Left ventricle myocardium inferior (tissue), 1 donor: ENCODE measurements at places on chromosomes 4 and X.
A peak's percentile ranks its signal among the peaks of the same experiment; 100 is the strongest.

DNA sequence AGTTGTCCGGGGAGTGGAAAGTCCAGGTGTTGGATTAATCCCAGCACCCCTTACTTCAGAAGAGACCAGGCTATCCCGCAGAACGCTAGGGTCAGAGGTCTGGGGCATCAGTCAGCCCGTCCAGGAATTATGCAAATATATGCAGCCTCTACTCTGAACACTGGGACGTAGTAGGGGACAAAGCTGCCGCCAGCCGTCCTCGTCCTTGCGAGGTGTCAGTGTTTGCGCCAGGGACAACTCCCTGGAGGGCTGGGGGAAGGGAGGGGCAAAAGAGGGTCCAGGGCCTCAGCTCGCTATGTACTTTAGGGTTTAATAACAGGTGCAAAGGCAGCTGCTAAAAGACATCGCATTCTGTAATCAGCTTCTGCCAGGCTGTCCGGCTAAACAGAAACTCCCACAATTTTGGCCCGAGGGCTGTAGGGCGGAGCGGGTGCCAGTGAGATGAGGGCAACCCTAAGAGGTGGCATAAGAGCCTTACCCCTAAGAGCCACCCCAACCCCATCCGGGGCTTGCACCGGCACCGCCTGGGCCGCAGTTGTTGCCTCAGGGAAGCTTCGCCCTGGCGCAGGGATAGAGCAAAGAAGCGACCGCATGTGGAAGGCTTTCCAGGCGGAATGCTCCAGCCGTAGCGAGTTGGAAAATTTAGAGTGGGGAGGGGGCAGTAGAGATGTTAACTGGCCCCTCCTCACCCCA is 8.4 kb downstream of the HAND2 start:
- H3K4me1 ChIP-seq, result peaks cover 76% of the 10 kb centered on the region
- DNase-seq, result peak; percentile 63
- peak overlapping the region; percentile 96 for H3K27ac ChIP-seq
- H3K4me3 ChIP-seq, result peak overlapping the region; percentile 84

- no peaks in the 10 kb centered on the region for H3K27me3 ChIP-seq
- DNase-seq, result no peak
- no peaks in the 10 kb centered on the region for H3K36me3 ChIP-seq
- no peak overlapping the region for H3K27ac ChIP-seq
- no peak overlapping the region for H3K4me3 ChIP-seq
Observed at GRCh38 chr4:174358829-174359228, 75.1 kb downstream of the CEP44 start.

GRCh38 chrX:12811658-12812057 is 20.4 kb downstream of the PRPS2 start:
- no peak overlapping the region for H3K4me3 ChIP-seq
- H3K4me1 ChIP-seq, result no peaks in the 10 kb centered on the region
- no peaks in the 10 kb centered on the region for H3K36me3 ChIP-seq
- no peaks in the 10 kb centered on the region for H3K27me3 ChIP-seq
- no peak for DNase-seq

GRCh38 chrX:19785647-19786046 is 101.8 kb downstream of the SH3KBP1 start:
- DNase-seq, result no peak
- H3K4me3 ChIP-seq, result no peak overlapping the region
- no peak overlapping the region for H3K27ac ChIP-seq
- no peaks in the 10 kb centered on the region for H3K27me3 ChIP-seq

GRCh38 chr4:111991163-111991562 is 154.1 kb upstream of the FAM241A start:
- no peaks in the 10 kb centered on the region for H3K36me3 ChIP-seq
- no peak for DNase-seq
- peaks cover 40% of the 10 kb centered on the region for H3K27me3 ChIP-seq
- H3K4me1 ChIP-seq, result no peaks in the 10 kb centered on the region
- H3K27ac ChIP-seq, result no peak overlapping the region

GRCh38 chr4:183289688-183290087 is 30.4 kb downstream of the CLDN22 start:
- no peak overlapping the region for H3K27ac ChIP-seq
- no peak for DNase-seq
- H3K27me3 ChIP-seq, result no peaks in the 10 kb centered on the region

- no peaks in the 10 kb centered on the region for H3K27me3 ChIP-seq
- peaks cover 9% of the 10 kb centered on the region for H3K4me1 ChIP-seq
- peak overlapping the region; percentile 43 for H3K4me3 ChIP-seq
- H3K27ac ChIP-seq, result peak overlapping the region; percentile 84
Observed at GRCh38 chr4:185504098-185505047, 30.9 kb downstream of the PDLIM3 start.

GRCh38 chr4:30744957-30745640 is 24.9 kb downstream of the PCDH7 start:
- H3K4me3 ChIP-seq, result no peak overlapping the region
- H3K27me3 ChIP-seq, result no peaks in the 10 kb centered on the region
- H3K27ac ChIP-seq, result peak overlapping the region; percentile 26
- peaks cover 25% of the 10 kb centered on the region for H3K4me1 ChIP-seq
- no peaks in the 10 kb centered on the region for H3K36me3 ChIP-seq
- DNase-seq, result no peak

- H3K4me3 ChIP-seq, result no peak overlapping the region
- H3K27ac ChIP-seq, result no peak overlapping the region
- peaks cover 61% of the 10 kb centered on the region for H3K36me3 ChIP-seq
- DNase-seq, result no peak
- peaks cover 4% of the 10 kb centered on the region for H3K4me1 ChIP-seq
Observed at GRCh38 chrX:154774622-154775021, 12.0 kb downstream of the DKC1 start.

GRCh38 chrX:115367951-115368350 is 78.4 kb downstream of the LUZP4 start:
- peaks cover 10% of the 10 kb centered on the region for H3K4me1 ChIP-seq
- no peaks in the 10 kb centered on the region for H3K27me3 ChIP-seq
- no peak for DNase-seq
- no peak overlapping the region for H3K4me3 ChIP-seq
- H3K27ac ChIP-seq, result no peak overlapping the region
- H3K36me3 ChIP-seq, result no peaks in the 10 kb centered on the region

DNA sequence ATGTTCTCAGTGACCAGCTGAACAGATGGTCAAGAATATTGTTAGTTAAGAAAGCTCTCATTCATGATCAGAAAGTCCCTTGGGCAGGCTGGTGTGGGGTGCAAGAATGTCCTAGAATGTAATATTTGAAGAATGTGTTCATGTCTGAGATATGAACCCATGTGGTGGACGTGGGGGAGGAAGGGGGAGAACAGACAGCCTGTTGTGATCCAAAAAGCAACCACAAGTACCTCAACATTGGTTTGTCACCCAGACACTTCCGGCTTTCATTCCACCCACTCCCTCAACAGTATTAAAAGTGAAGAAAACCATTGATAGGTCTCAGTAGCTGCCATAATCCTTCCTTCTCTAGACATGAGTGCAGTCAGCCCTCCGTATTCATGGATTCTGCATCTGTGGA is 82.2 kb downstream of the MAML3 start:
- H3K4me1 ChIP-seq, result peaks cover 6% of the 10 kb centered on the region
- H3K27ac ChIP-seq, result peak overlapping the region; percentile 48
- no peak overlapping the region for H3K4me3 ChIP-seq
- peak; percentile 40 for DNase-seq
- no peaks in the 10 kb centered on the region for H3K27me3 ChIP-seq
- H3K36me3 ChIP-seq, result no peaks in the 10 kb centered on the region

DNA sequence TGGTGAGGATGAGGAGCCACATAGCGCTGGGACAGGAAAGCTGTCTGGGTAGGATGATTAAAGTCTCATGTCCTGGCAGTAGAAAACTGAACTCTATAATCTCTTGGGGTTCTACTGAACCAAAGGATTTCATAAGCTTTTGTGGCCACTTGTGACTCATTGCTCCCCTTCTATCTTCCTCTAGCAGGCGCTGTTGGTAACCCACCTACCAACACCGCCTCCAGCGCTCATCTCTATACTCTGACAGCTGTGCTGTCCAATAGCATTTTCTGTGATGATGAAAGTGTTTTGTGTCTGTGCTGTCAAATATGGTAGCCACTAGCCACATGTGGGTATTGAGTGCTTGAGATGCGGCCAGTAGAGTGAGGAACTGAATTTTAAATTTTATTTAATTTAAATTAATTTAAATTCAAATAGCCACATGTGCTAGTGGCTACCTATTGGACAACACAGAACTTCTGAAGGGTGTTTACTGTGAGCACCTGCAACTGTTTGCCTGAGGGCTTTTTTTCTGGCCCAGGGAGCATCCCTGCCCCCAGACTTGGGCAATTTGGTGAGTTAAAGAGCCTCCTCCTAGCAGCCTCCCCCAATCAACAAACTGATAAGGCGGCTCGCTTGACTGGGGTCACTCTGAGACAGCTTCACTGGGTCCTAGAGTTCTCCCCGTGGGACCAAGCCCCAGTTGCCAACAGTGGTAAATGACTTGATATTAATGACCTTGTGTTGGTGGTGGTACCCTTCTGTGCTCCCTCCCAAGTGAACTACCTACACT is 169.2 kb upstream of the ATP6AP2 start:
- no peak overlapping the region for H3K27ac ChIP-seq
- no peak overlapping the region for H3K4me3 ChIP-seq
- no peaks in the 10 kb centered on the region for H3K4me1 ChIP-seq
- H3K27me3 ChIP-seq, result no peaks in the 10 kb centered on the region
- H3K36me3 ChIP-seq, result no peaks in the 10 kb centered on the region

- no peak overlapping the region for H3K4me3 ChIP-seq
- no peak overlapping the region for H3K27ac ChIP-seq
- H3K4me1 ChIP-seq, result no peaks in the 10 kb centered on the region
Observed at GRCh38 chr4:153440475-153440874, 25.7 kb upstream of the TMEM131L start.

- H3K4me3 ChIP-seq, result no peak overlapping the region
- H3K4me1 ChIP-seq, result peaks cover 5% of the 10 kb centered on the region
- H3K27me3 ChIP-seq, result no peaks in the 10 kb centered on the region
- H3K27ac ChIP-seq, result no peak overlapping the region
- no peak for DNase-seq
Observed at GRCh38 chr4:141543706-141544105, 92.7 kb upstream of the IL15 start.

GRCh38 chr4:142203505-142203904 is 567.1 kb downstream of the IL15 start:
- H3K27me3 ChIP-seq, result no peaks in the 10 kb centered on the region
- no peak for DNase-seq
- H3K27ac ChIP-seq, result no peak overlapping the region
- no peak overlapping the region for H3K4me3 ChIP-seq
- no peaks in the 10 kb centered on the region for H3K36me3 ChIP-seq

DNA sequence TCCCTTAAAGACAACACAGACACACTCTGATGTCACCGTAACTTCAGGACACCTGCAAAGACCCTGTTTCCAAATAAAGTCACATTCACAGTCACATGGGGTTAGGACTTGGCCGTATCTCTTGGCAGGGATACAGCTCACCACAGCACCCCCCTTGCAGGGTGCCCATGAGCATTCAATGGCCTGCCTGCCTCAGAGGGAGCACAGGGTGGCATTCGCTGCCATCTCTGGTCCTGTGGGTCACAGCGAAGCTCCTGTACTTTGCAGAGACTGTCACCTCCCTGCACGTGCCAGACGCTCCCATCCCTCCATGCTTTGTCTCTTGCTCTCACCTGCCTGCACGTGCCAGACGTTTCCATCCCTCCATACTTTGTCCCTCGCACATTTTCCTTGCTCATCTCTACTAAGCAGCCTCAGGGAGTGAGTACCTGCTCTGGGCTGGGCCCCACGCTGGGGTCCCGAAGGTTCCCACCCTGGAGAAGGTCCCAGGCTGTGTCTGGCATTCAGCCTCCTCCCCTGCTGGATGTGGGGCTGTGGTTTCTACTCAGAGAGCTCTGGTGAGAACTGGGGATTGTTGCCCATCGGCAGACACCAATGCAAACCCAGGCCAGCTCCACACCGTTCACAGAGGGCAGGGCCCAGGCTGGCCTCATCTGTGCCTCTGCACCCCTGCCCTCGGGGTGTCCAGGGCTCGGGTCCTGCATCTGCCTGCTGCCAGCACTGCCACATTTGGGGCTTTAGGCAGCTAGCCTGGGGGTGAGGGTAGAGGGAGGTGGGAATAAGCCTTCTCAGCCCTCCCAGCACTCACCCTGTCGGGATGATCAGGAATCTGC is 15.8 kb downstream of the HTRA3 start:
- peak overlapping the region; percentile 82 for H3K27ac ChIP-seq
- peak; percentile 34 for DNase-seq
- peaks cover 24% of the 10 kb centered on the region for H3K36me3 ChIP-seq
- peaks cover 63% of the 10 kb centered on the region for H3K4me1 ChIP-seq
- H3K27me3 ChIP-seq, result no peaks in the 10 kb centered on the region

DNA sequence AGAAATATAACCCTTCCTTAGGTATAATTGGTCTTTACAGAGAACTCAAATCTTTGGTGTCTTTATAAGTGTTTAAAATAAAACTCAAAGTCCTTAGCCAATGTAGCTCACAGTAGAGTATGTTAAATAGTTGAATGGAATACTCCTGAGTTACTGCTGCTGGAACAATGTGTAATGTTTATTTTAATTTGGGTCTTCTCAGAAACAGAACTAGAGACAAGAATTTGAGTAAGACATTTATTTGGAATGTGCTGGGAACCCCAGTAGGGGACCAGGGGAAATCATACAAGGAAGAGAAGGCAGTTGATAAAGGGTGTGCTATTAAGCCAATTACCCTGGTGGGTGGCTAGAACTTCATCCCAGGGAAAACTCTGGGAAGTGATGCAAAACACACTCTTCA is 240.4 kb upstream of the LDB2 start:
- no peak overlapping the region for H3K27ac ChIP-seq
- no peak overlapping the region for H3K4me3 ChIP-seq
- H3K4me1 ChIP-seq, result no peaks in the 10 kb centered on the region
- H3K36me3 ChIP-seq, result no peaks in the 10 kb centered on the region
- DNase-seq, result no peak

DNA sequence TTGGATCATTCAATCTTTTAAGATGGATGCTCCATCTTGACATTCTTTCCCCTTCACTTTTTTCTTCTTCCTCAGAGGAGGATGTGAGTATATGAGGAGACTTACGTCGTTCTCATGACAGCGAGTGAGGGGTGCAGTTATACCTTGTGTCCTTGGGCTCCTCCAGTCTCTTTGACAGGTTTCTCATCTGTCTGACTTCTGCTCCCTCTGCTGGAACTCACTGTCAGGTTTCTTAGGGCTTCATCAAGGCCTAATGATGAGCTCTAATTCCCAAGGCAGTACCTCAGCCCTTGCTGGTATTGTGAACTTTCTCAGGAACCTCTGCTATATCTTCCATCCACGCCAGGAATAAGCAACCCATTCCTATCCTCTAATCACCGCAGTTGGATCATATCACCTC is 237.8 kb upstream of the ADGRL3 start:
- no peaks in the 10 kb centered on the region for H3K36me3 ChIP-seq
- H3K4me1 ChIP-seq, result no peaks in the 10 kb centered on the region
- no peak for DNase-seq
- H3K27ac ChIP-seq, result no peak overlapping the region

GRCh38 chrX:107842715-107843400 is 17.2 kb downstream of the MID2 start:
- no peaks in the 10 kb centered on the region for H3K36me3 ChIP-seq
- peaks cover 15% of the 10 kb centered on the region for H3K4me1 ChIP-seq
- no peak for DNase-seq
- H3K4me3 ChIP-seq, result no peak overlapping the region
- peaks cover 4% of the 10 kb centered on the region for H3K27me3 ChIP-seq
- H3K27ac ChIP-seq, result no peak overlapping the region

GRCh38 chr4:121827853-121828252 is 4.2 kb upstream of the CCNA2 start:
- H3K27ac ChIP-seq, result no peak overlapping the region
- peaks cover 38% of the 10 kb centered on the region for H3K36me3 ChIP-seq
- no peak overlapping the region for H3K4me3 ChIP-seq
- no peak for DNase-seq
- no peaks in the 10 kb centered on the region for H3K27me3 ChIP-seq

GRCh38 chr4:149831656-149832208 is 16.1 kb upstream of the IQCM start:
- no peak overlapping the region for H3K4me3 ChIP-seq
- no peak for DNase-seq
- H3K27me3 ChIP-seq, result no peaks in the 10 kb centered on the region
- no peaks in the 10 kb centered on the region for H3K4me1 ChIP-seq
